Transverse colon (tissue), 4 donors: ENCODE measurements at places on chromosomes 1 and 21.

GRCh38 chr1:47785561-47786271, 211.5 kb downstream of the TRABD2B start:
- DNase-seq = no peak

GRCh38 chr1:192589813-192590212, 14.2 kb downstream of the RGS1 start:
- DNase-seq = no peak

DNA sequence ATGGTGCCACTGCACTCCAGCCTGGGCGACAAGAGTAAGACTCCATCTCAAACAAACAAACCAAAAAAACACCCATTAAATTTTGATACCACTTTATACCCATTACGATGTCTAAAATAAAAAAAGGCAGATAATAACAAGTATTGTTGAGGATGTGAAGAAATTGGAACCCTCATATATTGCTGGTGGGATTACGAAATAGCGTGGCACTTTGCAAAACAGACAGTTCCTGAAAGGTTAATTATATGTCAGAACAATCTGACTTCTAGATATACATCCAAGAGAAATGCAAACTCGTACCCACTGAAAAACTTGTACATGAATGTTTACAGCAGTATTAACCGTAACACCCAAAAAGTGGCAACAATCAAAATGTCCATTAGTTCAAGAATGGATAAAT, 70.3 kb downstream of the USP24 start:
- DNase-seq = no peak

GRCh38 chr1:47679301-47679791, 241.5 kb downstream of the FOXD2 start:
- no peak for DNase-seq

DNA sequence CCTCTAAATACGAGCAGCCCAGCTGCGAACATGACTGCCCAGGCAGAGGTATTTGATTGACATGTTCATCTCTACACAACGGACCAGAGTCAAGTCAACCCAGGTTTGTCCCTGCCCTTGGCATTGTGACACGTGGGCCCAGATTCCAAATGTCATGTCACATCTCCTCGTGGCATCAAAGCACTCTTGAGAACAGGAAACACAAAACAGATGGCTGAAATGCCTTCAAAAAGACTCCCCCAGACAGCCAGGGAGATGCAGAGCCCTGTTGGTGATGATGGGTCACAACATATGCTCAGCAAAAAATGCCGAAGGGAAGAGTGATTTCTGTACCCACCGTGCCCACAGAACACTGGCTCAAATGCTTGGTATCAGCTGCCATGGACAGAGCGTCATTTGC, 337.8 kb upstream of the DAB1 start:
- DNase-seq = no peak

DNA sequence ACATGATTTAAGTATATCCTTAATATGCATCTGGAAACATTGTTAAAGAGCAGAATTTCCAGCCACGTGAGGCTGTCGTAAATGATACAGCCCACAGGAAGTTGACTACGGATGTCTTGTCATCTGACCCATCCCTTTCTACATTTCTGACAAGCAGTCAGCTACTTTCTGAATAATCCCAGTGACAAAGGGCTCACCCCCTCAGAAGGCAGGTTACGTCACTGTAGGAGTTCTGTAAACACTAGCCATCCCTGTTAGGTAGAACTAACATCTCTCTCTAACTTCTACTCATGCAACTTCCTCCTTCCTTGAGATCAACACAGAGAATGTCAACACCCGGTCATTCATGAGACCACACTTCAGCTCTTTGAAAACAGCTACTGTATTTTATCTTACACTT, 259.2 kb downstream of the GREM2 start:
- DNase-seq = no peak

DNA sequence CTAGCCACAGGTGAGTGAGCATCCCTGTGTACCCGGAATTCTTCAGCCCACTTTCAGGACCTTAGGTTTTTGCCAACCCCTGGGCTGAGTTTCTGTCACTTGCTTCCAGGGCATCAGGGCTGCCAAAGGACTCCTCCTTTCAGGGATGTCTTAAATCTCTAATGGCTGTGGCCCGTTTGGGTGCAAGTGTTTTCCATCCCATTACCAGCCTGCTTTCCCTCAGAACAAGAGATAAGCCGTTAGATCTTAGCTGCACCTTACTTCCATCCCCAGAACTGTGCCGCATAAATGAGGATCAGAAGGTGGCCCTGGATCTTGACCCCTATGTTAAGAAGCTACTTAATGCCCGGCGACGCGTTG, 652 bp downstream of the SNAPIN start:
- no peak for DNase-seq

DNA sequence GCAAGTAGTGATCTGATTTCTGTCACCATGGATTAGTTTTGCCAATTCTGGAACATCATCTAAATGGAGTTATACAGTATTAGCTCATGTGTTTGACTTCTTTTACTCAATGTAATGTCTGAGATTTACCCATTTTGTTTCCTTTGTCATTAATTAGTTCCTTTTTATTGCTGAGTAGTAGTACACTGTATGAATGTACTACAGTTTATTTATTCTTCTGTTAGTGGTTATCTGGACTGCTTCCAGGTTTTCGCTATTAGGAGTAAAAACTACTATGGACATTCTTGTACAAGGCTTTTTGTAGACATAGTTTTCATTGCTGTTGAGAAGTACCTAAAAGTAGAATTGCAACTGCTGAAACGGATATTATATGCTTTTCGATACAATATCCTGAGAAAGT, 14.1 kb downstream of the SUCO start:
- DNase-seq = no peak

- no peak for DNase-seq
Measured at GRCh38 chr1:225146478-225146877, 217.0 kb downstream of the DNAH14 start.

DNA sequence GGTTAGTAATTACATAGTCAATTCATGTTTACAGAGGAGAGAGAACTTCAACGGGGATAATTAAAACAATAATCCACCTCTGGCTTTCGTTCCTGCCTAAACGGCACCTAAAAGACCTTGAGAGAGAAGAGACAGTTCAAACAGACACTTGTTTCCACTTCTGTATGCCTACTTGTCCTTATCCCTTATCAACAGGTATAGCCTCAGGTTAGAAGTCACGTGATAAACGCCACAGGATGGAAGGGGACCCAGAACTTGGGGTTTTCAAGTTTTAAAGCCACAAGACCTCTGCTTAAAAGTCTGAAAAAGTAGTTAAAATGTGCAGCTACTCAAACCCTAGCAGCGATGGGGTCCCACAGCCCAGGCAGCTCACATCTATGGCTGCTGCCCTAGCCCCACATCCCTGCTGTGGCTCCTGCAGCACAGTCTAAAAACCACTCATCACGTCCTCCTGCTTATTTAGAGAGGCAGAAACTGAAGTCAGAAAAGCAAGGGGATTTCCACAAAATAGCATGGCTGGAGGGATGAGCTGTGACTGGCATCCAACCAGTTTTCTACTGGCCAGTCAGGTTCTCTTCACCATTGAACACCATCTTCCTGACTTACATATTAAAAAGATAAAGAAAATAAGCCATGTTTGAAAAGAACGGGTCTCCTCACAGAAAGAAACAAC, 51.2 kb upstream of the SEC16B start:
- no peak for DNase-seq

DNA sequence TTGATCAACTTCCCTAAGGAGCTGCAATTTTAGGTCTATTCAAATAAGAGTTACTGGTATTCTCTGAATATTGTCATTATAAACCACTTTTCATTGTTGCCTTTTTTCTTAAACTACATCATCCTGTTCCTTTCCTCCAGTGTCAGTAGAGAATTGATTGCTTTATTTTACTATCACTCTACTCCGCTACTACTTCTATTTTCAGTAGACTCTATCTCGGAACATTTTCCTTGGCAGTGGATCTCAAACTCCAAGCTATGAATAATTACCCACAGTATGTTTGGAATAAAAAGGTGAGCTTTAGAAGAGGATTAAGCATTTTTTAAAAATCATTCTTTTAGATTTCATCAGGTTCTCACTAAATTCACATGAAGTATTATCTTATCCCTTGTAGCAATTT, 224.9 kb downstream of the GREM2 start:
- no peak for DNase-seq

- DNase-seq = no peak
Measured at GRCh38 chr1:215569986-215570824, 3.1 kb downstream of the KCTD3 start.

GRCh38 chr21:26850116-26850643, 5.0 kb upstream of the ADAMTS1 start:
- no peak for DNase-seq

- no peak for DNase-seq
Measured at GRCh38 chr1:39635871-39636210, 3.6 kb downstream of the HEYL start.

DNA sequence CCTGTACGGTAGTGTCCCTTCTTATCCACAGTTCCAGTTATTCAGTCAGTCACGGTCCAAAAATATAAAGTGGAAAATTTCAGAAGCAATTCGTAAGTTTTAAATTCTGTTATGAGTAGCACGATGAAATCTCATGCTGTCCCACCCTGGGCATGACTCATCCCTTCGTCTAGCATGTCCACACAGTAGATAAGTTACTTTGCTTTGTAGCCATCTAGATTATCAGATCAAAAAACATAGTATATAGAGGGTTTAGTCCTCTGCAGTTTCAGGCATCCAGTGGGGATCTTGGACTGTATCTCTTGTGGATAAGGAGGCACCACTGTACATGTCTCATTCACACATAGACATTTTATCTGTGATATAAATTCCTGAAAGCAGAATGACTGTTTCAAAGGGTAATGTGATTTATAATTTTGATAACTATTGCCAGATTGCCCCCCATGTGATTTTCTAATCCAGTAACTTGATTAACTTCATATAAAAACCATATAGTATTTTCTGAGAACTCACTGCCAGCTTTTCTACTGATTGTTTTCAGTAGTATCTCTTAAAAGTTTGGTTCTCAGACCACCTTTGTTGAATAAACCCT, 143.3 kb downstream of the DYRK1A start:
- no peak for DNase-seq

DNA sequence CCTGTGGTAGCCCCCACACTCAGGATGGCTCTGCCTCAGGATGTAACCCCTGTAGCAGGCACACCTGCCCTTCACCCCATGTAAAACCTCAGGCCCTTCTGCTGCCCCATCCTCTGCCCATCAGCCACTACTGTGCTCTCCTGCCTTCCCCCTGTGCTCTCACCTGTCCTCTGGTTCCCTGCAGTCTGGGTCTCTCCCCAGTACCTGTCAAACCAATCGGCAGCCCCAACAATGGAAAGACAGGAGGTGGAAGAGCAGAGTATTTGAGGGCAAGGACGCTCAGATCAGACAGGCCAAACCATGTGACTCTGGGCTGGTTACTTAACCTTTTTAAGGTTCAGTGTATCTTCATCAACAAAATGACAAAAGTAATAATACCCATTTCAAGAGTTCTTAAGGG, 30.9 kb downstream of the SMIM12 start:
- DNase-seq = no peak

DNA sequence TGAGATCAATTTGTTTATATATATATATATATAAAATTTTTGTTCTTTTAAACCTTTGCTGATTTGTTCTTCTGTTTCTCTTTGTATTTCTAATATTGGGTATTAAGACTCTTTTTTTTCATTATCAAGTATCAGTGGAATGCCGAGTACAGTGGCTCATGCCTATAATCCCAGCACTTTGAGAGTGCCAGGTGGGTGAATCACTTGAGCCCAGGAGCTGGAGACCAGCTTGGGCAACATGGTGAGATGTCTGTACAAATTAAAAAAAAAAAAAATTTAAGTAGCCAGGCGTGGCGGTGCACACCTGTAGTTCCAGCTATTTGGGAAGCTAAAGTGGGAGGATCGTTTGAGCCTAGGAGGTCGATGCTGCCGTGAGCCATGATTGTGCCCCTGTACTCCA, 67.1 kb downstream of the MAST2 start:
- no peak for DNase-seq

DNA sequence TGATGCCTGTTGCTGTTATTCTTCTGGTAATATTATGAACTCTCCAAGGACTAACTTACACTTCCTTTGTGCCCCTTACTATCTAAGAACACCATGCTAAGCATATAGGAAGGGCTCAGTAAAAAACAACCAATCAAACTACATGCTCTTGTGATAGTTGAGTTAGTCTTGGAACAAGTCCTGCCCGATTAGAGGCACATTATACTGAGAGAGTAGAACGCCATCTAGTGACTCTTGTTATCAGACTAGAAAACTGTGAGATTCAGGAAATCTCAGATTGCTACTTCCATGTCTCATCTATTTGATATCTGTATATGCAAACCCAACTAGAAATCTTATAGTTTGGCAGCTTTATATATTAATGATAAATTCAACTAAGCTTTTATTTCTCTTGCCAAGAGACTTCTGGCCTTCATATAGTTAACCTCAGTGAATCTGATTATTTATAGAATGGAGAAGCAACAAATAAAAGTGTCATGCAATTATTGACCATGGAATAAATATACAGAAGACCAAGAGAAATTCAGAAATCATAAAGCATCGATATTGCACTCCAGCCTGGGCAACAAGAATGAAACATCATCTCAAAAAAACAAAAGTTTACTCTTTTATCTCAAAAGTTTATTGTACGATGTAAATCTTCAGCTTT, 7.8 kb upstream of the SRRM1 start:
- no peak for DNase-seq

DNA sequence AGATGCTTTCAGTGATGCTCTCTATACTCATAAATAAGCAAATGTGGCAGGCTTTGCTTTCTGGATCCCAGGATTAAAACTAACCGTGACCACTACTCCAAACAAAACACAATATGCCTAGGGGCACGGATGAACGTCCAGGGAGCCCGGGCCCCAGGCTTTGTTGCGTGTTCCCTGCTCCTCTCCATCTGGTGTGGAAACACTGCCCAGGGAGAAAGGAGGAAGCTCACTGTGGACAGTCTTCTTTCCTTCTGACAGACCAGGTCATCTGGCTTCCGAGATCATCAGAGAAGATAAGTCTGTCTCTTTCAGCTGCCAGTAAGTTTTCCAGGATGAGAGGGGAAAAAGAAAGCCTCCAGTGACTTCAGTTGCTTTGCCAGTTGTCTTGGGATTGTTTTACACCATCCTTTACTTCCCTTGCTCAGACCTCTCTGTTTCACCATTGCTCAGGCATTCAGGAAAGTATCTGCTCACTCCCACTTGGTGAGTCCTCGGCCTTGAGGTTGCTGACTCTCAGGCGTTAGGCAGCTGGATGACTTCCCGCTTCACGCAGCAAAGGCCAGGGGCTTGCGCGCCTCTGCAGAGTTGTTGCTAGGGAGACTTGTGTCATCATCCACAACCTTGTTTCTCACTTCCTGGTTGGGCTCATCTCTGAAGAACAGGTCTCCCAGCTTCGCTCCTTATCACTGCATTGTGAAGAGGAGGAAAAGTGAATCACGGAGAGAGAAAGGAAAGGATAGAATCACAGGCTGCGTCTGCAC, 20.6 kb upstream of the PGD start:
- no peak for DNase-seq

DNA sequence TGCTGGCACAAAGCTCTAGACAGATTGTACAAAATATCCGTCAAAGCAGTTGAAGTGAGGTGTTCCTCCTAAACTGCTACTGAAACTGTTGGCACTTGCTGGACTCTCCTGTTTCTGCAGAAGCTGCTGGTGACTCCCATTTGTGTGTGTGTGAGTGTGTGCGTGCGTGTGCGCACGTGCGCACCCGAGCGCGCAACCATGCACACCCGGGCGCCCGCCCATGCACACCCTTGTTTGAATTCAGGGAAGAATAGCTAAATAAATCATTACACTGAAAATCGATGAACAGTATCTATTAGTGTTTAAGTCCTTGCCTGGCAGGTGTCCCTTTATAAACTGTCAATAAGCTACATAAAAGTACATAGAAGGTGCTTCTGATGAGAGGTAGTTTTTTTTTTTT, 156.4 kb upstream of the B3GALT2 start:
- no peak for DNase-seq

GRCh38 chr1:234699795-234700665, 90.1 kb upstream of the IRF2BP2 start:
- DNase-seq = no peak
